ENCODE measurements at places on chromosomes 11 and 22.

- DNase-seq: no peak
Measured at GRCh38 chr22:31020334-31020733, 51.3 kb downstream of the TUG1 start.

DNA sequence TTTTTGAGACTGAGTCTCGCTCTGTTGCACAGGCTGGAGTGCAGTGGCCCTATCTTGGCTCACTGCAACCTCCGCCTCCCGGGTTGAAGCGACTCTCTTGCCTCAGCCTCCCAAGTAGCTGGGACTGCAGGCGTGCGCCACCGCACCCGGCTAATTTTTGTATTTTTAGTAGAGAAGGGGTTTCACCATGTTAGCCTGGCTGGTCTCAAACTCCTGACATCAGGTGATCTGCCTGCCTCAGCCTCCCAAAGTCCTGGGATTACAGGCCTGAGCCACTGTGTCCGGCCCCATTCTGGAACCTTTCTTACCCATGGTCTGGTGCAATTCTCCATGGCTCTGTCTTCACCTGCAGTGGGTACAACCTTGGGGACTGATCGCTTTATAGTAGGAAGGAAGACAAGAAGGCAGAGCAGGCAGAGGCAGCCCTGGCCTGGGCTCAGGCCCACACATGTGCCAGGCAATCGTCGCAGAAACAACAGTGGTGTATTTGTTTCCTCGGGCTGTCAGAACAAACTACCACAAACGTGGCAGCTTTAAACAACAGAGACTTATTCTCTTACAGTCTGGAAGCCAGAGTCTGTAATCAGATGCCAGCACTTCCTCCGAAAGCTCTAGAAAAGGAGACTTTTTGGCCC is 4.0 kb upstream of the PTGDR2 start:
- DNase-seq: no peak

DNA sequence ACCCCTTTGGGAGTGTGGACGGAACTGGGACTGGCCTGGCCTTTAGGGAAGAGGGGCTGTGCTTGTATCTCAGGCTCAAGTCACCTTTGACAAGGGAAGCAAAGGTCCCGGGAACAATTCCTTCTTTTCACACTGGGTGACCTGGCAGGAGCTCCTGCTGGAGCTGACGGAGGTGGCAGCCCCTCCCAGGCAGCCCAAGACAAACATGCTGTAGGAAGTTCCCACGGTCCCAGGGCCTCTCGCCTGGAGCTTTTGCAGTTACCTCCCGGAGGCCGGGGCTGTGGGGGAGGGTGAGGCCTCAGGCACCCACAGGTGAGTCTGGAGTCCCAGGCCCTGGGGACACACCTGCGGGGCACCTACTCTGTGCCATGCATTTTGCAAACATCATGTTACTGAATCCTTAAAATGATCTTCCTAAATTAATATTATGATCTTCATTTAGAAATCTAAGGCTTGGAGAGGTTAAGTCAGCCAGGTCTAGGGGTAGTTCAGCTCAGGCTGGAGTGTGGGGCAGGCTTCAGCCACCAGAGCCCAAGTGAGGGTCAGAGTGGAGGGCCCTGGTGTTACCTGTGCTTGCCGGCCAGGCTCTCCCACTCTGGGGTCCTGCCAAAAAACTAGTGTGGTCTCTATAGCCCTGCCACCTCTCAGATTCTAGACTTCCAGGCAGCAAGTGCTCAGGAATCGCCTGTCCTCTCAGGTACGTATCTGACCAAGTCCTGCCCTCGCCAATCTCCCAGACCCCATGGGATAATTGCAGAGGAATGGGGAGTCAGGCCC is 15.7 kb upstream of the MYEOV start:
- no peak for DNase-seq

GRCh38 chr11:126477535-126478305 is 122.2 kb downstream of the ST3GAL4 start:
- no peak for DNase-seq

- no peak for DNase-seq
Measured at GRCh38 chr22:30880181-30880601, 88.4 kb downstream of the MORC2 start.

DNA sequence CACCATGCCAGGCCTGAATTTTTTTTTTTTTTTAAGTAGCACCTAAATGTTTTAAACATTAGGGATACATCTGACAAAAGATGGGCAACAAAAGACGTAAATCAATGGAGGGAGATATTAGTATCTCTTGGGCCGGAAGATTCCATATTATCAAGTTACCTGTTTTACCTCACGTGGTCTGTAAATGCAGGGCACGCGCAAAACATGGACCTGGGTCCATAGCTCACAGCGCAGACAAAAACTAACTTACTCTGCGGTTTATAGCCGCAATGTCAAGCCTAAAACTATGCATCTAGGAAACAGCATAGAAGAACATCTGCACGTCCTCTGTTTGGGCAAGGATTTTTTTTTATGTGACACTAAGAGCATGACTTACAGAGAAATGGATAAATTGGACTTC is 31.5 kb upstream of the PANX2 start:
- DNase-seq: no peak

All from amniotic stem cell (primary cell).